ENCODE measurements at places on chromosomes 13 and 19.

DNA sequence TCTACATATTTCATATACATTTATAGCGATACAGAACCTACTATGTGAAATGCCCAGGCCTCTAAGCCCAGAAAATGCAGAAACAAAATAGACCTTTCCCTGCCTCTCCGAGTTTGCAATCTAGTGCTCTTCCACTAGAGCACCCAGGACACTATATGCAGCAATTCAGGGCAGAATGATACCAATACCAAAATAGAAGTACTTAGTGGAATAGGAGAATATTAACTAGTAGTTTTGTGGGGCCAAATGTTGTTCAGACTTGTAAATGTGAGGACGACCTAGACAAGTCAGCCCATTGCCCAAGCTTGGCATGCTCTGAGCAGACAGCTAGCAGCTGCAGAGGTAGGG is 35.8 kb upstream of the FLT1 start:
- no peak for DNase-seq

GRCh38 chr19:48600679-48601417 is 5.7 kb upstream of the SPACA4 start:
- no peak for DNase-seq

- no peak for DNase-seq
These were observed 316.2 kb upstream of the HTR2A start for GRCh38 chr13:47213047-47213446.

DNA sequence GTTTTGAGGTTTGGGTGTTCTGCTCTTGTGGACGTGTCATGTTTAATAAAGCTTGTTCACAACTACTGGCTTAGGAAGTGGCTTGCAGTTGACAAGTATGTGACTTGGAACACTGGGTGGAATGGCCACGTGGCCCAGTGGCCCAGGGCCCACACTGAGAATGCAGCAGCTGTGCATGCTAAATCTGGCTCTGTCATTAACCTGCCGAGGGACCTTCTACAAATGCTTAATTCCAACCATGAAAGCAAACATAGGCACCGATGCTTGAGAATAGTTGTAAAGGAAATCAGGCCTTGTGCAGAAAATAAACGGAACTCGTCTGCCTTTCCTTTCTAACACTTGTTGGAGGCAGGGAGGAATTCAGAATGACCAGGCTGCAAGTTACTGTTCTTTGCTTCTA is 11.6 kb upstream of the CLDN10 start:
- no peak for DNase-seq

- no peak for DNase-seq
These were observed 243.5 kb downstream of the RGCC start for GRCh38 chr13:41700790-41701310.
